ENCODE measurements at places on chromosomes 5 and 9. TPM values are rescaled to one million over a fixed set of nuclear protein-coding genes. Genes with fewer than 3 reads are reported as not detected.

GRCh38 chr5:167982-168660, 23.2 kb upstream of the LRRC14B start:
- no peak for DNase-seq

GRCh38 chr9:92440751-92441046, 16.4 kb upstream of the OMD start:
- DNase-seq, result no peak

Gene GABBR2
- not detected for total RNA-seq

- DNase-seq, result no peak
Measured at GRCh38 chr5:56825222-56825824, 10.0 kb downstream of the MAP3K1 start.

Gene BARHL1
- not detected for total RNA-seq

DNA sequence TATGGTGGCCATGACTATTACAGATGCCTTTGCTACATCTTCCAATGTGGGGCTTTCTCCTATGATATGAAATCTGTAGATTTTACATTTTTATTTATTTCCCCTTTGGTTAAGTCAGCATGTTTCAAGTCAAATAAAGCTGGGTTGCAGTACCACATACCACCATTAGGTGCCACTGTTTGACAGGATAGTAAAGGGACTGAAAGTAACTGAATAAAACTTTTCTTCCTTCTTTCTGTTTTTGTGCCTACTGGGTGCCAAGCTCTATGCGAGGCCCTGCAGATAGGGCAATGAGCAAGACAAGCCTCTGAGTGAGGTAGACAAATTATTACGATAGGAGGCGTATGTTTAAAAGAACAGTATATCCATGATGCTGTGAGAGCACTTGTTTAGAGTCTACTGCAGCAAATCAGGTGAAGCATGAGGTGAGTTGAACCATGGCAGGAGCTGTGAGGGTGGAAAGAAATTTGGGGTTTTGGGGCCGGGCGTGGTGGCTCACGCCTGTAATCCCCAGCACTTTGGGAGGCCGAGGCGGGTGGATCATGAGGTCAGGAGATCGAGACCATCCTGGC, 64.8 kb downstream of the GDNF start:
- no peak for DNase-seq

Gene GPX3
- 1.0 TPM for total RNA-seq

Gene RMRP
- 12,907 TPM for total RNA-seq

DNA sequence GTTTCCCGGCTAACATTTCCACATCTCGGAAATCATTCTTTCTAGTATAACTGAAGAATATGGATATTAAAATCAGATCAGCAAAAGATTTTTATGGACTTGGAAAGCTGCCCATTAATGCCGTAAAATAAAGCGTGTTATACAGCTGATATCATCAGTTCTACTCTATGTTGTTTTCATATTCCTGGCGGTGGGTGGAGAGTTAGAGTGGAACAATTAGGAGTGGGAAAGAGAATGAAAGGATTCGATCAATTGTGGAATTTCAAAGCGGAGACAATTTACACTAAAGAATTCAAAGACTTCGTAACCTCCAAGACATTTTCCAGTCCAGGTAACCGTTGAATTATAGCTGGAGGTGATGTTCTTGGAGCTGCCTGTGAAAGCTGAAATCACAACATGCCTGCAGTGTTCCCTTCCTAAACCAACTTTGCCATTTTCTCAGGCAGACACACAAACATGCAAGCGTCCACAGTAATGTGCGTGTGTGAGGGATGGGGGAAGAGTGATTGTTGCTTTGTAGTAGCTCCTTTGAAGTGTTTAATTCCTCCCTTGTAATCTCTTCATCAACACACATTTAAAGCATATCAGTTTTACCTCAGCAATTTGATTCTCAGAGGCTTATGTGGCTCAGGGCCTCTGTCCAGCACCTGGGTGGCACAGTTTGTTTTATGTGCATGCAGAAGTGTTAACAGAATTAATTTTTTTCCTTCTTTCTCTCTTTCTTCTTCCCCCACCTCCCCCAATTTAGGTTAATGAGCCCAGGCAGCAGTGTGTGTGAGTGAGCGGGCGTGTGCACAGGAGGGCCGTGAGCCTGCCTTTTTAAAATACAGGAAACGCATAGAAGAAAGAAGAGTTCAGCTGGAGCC, 544.1 kb downstream of the RAB3C start:
- DNase-seq, result no peak

Gene SPAAR
- total RNA-seq, result not detected

DNA sequence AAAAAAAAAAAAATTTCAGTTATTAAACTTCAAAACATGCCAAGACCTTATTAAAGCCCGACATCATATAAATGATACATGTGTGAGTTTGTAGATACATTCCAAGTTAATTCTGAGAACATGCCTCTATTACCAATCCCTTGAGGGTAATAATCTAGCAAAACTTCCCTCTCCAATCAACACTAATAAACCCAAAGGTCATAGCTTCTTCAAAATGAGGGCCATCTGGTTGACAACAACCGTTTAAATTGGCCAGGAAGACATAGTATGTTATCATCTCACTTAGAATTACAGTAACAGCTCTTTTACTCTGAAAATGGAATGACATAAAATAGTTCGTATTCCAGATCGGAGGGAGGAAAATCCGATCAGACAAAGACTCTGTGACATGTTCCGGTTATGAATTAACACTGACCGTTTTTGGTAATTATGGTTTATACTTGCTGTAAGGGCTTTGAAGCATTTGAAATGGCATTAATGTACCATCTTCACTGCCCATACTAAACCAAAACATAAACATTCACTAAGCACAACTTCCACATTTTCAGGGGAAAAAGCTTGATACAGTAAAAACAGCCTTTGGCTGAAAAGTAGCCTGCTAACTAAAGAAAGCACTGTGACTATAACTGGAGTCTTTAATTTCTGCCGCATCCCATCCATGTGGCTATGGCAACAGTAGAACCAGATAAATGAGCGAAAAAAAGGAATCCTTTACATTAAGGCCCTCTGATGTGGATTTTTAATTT, 50.3 kb downstream of the ANKH start:
- DNase-seq, result no peak

- DNase-seq, result no peak
Measured at GRCh38 chr9:130137081-130137640, 35.0 kb upstream of the NCS1 start.

DNA sequence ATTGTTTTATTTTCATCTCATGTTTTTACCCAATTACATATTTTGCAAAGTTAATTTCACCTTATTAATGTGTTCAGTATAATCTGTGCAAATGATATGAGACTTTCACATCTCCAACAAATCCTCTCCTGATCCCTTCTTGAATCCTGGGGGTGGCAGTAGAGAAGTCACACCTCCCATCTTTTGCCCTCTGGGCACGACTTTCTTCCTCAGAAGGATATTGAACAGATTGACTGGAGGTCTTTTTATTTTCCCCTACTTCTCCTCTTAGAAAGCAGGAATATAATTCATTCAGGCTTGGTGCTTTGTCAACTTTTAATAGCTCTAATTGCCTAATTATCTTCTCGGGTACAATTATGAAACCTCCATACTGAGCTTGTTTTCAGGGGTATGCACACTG, 1037.1 kb upstream of the NUDT12 start:
- DNase-seq, result no peak

DNA sequence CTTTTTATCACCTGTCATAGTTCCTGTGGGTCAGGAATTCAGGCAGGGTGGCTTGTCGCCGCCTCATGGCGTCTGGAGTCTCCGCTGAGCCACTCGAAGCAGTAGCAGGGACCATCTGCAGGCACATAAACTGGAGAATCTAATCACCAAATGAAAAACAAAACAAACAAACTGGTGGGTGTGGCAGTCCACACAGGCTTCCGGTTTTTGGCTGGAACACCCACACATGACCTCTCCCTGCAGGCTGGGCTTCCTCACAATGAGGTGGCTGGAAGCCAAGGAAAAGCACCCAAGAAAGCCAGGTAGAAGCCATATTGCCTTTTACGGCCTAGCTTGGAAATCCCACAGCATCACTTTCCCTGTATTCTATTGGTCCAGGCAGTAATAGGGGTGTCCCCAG, 197.0 kb downstream of the SYK start:
- DNase-seq, result no peak

GRCh38 chr5:147661541-147661940, 121.0 kb downstream of the JAKMIP2 start:
- DNase-seq, result no peak

Gene ROPN1L
- not detected for total RNA-seq

DNA sequence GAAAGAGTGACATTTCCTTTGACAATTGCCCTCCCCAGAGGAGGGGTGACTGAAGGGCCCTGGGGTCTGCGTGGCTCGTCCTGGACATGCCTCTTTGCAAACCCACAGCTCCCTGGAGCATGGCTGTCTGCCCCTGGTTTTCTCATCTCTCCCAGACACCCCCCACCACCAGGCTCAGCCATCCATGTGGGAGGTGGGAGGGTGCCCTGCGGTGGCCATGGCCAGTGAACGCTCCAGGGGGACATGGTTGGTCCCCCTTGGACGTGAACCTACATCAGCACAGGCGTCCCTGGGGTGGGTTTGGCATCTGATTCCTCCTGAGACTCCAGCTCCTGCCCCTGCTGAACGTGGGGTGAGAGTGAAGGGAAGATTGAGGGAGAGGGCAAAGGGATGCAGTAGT, 67.7 kb upstream of the LMX1B start:
- no peak for DNase-seq

GRCh38 chr5:176846335-176847140, 36.2 kb downstream of the UNC5A start:
- no peak for DNase-seq

- no peak for DNase-seq
Measured at GRCh38 chr9:127561491-127562278, 50.4 kb upstream of the STXBP1 start.

- no peak for DNase-seq
Measured at GRCh38 chr5:69090158-69090557, 3.7 kb upstream of the SLC30A5 start.

DNA sequence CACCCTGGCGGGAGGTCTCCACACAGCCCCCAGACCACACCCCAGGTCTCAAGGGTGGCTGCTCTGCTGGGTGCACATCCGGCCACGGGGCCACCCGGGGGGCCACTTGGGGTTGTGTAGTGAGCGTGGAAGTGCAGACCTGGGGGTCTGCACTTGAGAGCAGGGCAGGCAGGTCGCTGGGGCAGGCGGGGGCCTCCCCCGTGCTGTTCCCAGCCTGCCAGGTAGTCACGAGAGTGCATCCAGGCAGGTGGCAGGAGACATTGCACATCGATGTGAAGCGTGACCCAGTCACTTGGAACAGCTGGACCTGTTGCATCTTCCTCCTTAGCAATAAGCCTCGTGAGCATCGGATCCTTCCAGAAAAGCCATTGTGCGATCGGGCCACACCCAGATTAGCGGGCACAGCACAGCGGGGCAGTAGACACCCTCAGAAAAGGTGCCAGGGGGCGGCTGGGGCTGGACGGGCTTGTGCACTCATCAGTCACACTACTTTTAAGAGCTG, 4.8 kb upstream of the ENTPD8 start:
- DNase-seq, result no peak

- DNase-seq, result no peak
Measured at GRCh38 chr5:126535856-126536545, 59.0 kb downstream of the ALDH7A1 start.

Gene UBTD2
- total RNA-seq, result 6.8 TPM

Gene C9
- total RNA-seq, result 0.53 TPM

GRCh38 chr5:39428640-39429039, 3.9 kb upstream of the DAB2 start:
- DNase-seq, result no peak

Gene ARHGEF37
- total RNA-seq, result 0.08 TPM

Gene MBLAC2
- 4.6 TPM for total RNA-seq

DNA sequence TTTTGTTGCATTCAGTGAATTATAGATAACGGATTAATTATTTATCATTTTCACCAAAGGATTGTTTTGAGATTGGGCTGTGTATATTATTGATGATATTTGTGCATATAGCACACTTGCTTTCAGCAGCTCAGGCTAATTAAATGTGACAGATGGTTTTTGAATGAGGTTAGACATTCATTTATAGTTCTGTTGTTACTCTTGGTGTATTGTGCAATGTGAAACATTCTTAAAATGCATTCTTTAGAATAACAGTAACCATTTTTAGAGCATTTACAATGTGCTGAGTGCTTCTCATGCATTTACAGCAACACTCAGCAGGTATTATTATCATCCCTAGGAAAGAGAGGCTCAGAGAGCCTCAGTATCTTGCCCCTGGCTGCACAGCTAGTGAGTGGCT, 23.8 kb downstream of the NANS start:
- DNase-seq, result no peak

- DNase-seq, result no peak
Measured at GRCh38 chr9:35903049-35903448, 3.0 kb upstream of the HRCT1 start.

DNA sequence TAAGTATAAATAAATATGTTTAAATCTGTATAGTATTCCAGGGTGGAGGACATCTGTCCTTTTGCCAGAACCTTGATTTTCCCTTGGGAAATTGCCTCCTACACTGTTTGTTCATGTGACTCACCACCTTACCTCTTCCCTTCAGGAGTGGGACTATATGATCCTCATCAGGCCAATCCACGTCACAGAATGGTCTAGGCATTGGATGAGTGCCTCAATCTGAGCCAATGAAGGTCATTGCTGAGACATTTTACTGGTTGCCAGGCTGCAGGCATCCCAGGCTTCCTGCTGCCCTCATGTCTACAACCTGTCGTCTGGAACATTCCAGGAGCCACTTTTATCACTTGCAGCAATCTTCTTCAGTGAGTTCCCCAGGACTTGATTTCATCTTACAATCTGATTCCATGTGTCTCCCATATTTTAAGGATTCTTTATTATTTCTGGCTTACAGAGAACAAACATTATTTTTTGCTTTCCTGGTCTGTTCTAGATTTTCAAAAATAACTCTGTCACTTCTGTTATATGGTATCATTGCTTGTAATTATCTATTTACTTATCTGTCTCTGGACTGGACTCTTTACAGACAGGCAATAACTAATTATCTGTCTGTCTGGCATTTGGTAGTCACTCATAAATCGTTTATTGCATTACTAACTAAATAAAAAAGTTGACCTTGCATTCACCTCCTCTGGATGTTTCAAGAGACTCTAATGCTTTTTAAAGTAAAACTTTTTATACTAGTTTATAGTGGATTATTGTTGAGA, 107.3 kb upstream of the APC start:
- no peak for DNase-seq

- DNase-seq, result no peak
Measured at GRCh38 chr5:169808118-169808581, 171.1 kb downstream of the DOCK2 start.

Gene RC3H2
- 28.4 TPM for total RNA-seq

- DNase-seq, result no peak
Measured at GRCh38 chr5:65338606-65339151, 143.0 kb downstream of the ADAMTS6 start.

GRCh38 chr5:65948115-65948747, 21.9 kb downstream of the ERBIN start:
- no peak for DNase-seq
